ENCODE measurements at places on chromosomes 6 and 20.

DNA sequence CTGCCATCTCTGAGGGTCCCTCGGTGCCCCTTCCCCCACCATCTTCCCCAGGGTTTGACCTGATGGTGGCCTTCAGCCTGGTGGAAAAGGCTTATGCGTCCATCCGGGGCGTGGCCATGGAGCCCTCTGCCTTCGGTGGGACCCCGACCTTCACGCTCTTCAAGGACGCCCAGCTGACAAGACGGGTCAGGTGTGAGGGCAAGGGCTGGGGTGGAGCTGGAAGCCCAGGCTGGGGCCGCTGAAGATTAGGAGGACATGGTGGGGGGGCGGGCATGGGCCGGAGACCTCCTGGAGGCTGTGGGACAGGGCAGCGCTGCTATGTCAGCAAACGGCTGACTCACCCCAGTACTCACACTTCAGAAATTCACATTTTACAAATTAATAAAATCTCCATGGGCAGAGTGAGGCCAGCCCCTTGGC, 23.5 kb downstream of the COL20A1 start:
- DNase-seq = no peak

DNA sequence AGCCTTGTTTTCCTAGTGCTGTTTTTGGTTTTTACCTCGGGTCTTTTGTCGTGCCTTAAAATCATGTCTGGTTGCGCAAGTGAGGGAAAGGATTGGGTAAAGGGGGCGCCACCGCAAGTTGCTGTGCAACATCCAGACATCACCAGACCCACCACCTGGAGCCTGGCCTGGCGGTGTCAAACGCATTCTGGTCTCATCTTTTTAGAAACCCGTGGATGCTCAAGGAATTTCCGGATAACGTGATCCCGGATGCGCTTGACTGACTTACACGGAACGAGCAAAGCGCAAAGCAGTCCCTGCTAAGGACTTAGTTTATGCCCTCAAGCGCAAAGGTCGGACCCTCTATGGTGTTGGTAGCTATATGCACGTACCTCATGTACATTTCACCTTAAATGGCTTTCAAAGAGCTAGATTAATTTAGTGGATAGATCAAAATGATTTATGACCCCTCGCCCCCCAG, 105.2 kb downstream of the OR2B2 start:
- no peak for DNase-seq

- no peak for DNase-seq
These were observed at the start of gene SYTL3 for GRCh38 chr6:158649289-158650143. SYTL3 (plus strand) TSS chr6:158650054; CDS start chr6:158663269, 13,215 bp downstream.

GRCh38 chr6:88952065-88952704, 11.2 kb downstream of the RNGTT start:
- no peak for DNase-seq

GRCh38 chr6:41522780-41523548, 23.2 kb upstream of the FOXP4 start:
- DNase-seq = no peak

GRCh38 chr6:35238843-35239289, 20.7 kb upstream of the ZNF76 start:
- no peak for DNase-seq

DNA sequence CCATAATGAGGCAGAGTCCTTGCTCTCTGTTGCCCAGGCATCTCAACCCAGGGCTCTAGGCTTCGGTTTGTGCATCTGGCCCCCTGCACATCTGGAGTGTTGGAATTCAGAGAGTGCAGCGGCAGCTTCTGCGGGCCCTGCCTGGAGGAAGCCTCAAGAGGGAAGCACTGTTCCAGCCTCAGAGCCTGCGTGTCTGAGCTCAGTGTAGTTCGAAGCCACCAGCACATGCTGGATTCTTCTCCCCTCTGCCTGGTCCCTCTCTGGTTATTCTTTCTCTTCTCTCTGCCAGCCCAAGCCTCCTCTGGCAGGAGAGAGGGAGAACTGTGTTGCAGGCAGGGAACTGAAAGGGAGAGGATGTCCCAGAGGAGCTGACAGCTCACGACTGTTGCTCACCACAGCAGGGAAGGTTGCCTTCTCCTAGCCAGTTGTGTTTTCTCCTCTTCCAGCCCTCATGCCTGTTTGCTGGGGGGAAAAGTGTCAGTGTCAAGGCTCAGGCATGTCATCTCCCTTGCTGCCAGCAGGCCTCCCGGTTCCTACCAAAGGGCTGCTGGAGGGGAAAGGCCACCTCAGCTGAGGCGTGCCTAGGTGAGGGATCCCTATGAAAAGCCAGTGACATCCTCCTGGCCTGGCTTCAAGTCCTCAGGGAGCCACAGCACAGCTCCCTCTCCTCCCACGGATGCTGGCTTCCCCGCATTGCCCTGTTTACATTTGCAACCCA, 126.0 kb upstream of the LRFN2 start:
- DNase-seq = no peak

DNA sequence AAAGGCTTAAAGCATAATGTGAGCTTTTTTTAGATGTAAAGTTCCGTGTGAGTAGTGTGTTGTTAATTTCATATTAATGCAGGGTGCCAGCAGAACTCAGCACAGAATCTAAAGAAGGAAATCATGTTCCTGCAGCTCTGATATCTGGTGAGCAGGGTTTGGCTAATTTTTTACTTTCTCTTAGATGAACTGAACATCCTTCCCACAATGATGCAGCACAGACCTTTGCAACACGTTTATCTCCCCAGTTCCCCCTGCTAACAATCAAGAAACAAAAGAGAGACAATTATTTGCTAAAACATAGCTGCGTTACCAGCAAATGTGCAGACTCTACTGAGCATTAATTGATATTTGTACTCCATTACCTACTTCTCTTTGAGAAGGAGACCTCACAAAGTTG, 39.1 kb upstream of the ATXN1 start:
- DNase-seq = no peak

DNA sequence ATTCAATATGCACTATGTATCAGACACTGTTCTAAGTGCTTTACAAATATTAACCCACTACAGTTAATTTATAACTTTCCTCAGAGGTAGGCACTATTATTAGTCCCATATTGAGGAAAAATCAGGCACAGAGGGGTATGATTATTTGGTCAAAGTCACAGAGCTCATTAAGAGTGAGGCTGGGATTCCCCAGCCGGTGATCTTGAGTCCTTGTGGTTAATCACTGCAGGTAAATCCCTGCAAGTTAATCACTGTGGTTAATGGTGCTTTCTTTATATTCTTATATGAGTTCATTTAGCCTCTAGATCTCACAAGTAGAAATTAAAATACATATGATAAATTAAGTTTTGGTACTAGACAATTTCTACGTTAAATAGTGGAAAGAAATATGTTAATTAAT, 9.2 kb downstream of the CRYBG1 start:
- no peak for DNase-seq

DNA sequence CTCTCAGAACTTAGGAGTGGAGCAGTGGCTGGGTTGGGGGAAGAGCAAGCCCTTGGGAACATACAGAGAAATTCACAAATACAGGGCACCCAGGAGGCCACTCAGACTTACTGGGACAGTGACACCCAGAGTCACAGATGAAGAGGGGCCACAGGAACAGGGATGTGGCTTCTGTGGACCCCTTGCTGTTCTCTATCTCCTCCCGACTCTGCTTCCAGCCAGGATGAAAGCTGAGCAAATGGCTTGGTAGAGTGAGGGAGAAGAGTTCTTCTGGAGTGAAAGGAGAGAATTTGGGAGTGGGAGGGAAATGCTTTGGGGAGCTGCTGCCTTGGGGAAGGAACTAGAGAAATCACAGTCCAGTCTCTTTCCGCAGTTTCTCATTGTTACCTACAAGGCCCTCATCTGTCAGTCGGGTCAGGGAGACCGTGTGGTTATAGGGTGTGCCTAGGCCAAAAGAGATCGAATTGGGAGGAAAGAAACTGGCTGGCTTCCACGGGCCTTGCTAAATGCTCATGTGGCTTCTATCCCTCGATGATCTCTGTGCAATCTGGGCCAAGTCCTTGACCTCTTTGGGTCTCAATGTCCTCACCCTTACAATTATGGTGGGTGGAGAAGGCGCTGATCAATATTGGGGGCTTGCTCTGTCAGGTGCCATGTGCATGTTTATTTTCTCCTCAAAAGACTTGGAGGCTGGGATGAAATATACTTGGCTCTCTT, 17.0 kb downstream of the FOXP4 start:
- no peak for DNase-seq

DNA sequence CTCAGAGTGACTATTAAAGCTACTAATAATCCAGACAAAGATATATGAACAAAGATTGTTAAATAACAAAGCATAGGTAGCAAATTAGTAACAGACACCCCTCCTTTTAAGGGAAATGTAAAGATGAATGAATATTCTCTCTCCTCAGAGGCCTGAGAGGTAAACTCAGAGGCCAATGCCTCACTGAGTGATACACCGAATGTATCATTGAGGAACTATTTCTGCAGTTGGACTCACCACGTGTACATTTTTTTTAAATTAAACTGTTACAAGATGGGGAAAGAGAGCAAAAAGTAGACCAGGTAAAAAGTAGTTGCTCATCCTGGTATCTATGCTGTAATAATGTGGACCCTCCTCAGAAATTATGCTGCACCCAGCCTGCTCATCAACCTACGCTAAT, 72.3 kb upstream of the IPCEF1 start:
- DNase-seq = no peak

- DNase-seq = no peak
These were observed 132.1 kb upstream of the ARID1B start for GRCh38 chr6:156645097-156645496.

DNA sequence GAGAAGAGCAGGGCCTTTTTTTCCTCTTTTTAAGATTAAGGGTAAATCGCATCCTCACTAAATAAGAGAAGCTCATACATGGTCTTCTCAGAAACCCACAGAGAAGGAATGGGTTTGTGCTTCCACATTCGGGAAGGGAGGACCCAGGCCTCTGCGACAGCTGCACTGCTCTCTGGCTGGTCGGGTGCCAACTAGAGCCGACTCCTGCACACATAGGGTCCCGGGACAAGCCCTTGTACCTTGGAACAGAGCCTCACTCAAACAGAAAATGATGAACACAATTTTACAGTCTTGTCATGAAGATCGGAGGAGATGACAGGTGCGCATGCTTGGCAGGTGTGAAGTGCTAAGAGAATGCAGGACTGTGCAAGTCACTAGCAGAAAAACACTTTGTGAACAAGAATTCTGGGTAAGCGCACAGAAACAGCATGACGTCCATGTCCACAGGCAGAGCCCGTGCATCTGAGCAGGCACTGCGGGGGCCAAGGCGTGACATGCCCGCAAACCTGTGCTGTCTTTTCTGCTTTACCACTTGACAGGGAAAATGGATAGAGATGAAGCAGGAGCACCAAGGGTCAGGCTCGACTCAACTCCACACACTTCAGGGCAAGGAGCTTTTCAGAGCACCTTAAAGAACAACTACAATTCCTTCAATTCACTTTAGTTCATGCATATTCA, 101.0 kb upstream of the MPC1 start:
- no peak for DNase-seq

DNA sequence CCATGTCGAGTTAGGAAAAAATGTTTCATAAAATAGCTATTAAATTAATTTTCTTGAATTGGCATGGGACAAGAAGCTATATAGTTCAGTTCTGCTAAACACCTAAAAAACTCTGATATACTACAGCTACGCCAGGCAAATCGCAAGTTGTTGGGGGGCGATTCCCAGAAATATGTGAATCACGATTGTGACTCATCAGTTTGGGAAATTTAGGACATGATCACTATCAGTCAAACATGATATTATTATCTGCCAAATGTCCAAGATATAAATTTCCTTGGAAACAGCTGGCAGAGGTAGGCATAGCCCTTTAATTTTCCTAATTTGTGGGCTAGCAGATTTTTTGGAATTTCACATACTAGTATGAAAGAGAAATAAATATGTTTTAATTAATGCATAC, 123.6 kb downstream of the ATXN1 start:
- DNase-seq = no peak

GRCh38 chr20:36298795-36299339, 7.3 kb upstream of the DLGAP4 start:
- no peak for DNase-seq

DNA sequence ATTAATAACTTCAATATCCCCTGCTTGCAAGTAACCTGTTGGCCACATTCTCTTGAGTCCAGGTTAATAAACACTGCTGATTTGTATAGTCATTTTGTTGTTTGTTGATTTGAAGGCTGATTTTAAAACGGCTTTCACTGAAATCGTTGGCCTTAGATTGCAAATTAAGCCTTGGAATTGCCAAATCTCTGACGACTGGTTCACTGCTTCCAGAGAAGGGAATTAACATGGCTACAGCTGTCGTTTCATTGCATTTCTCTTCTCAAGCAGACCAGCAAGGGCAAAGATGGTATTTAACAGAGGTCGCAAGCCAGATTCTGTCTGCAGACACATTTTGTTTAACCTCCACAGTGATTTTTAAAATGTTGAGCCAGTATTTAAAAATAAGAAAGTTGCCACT, 470.9 kb downstream of the TFAP2A start:
- DNase-seq = no peak

DNA sequence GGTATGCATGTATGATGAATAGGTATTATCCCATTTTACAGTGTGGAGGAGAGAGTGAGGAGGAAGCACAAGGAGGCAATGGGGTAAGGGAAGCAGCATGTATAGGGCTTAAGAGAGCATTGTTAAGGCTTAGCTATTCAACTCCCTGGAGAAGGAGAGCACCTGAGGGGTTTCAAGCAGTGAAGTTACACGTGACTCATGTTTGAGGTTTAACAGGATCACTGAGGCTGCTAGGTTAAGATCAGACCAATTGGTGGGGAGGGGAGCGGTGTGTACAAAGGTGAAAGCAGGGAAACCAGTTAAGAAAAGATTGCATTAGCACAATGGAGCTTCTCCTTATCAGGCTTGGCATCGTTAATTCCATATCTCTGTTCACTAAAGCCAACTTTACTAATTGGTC, 64.4 kb upstream of the NHSL1 start:
- DNase-seq = no peak

DNA sequence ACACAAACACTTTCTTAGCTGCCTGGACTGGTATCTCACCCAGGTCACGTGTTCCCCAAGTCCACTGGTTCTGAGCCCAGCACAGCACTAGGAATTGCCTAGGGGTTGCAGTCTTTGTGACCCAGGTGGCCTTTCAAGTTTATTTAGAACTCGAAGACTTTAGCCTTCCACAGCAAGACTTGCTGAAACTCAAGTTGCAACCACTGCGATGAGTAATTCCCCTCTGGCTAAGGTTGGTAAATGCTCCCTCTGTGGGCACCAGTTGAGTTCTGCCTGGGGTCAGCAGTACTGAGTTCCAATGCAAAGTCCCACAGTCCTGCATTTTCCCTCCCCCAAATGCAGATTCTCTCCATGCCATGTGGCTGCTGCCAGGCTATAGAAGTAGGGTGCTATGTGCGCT, 77.6 kb upstream of the MOCS1 start:
- DNase-seq = no peak

DNA sequence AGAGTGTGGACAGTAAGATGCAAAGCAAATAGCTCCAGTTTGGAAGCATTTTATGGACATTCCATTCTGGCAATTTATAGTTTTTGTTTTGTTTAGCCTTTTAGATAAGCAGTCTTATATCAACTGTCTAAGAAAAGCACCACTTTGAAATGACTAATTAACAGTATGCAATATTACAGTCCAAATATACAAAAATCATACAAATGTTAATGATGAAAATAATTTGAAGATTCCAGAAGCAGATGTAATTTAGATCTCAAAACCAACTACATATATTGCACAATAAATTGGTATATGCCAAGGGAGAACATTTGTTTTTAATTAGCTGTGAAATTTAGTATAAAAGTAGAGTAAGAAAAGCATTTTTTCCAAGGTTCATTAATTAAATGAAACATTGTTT, 158.8 kb downstream of the KIF6 start:
- no peak for DNase-seq

- DNase-seq = no peak
These were observed 2.6 kb downstream of the UBE2V1 start for GRCh38 chr20:50110141-50111047.
